Cortex of kidney (tissue), 1 donor: ENCODE measurements at places on chromosomes 13 and 19.

DNA sequence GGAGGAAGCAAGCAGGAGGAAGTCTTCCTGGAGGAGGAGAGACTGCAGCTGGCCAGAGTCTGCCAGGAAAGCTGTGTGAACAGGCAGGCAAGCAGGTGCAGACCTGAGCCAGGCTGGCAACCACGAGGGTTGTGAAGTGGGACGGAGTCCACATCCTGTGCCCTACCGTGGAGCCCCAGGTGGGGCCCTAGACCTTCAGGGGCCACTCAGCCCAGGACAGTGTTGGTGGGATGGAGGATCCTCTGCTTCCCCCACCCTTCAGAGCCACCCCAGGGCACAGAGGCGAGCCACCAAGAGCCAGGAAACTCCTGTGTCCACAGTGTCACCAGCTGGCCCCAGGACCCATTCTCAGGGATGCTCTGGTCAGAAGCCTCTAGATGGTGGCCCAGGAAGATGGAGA lies 8.4 kb upstream of the VSTM2B start:
- DNase-seq: no peak

DNA sequence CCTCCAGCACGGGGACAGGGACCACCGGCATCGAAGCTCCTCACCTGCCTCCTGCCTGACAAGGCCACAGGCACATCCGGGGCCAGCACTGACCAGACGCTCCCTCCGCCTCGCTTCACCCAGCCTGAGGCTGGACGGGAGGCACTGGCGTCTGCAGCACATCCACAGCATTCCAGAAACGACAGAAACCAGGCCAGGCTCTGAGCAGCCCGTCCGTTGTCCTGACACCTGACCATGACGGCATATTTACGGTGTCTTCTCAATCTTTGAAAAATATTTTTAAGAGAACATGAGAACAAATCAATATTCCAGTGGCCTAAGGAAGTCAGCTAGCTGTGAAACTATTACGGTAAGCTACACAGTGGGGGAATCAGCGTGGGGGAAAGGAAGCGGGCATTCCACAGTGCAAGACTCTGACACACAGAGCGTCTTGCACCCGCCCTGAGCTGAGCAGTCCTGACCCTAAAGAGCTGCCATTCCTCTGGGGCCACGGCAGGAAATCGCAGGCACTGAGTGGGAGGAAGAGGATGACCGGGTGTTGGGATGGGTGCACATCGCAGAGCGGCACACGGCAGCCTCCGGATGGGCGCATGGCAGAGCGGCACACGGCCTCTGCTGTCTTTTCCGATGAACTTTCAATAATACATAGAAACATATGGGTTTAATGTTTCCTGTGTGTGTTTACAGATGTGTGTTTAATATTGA lies 26.8 kb downstream of the RASA3 start:
- no peak for DNase-seq

- DNase-seq: no peak
Measured at GRCh38 chr13:20177049-20177831, 15.5 kb downstream of the GJB2 start.

DNA sequence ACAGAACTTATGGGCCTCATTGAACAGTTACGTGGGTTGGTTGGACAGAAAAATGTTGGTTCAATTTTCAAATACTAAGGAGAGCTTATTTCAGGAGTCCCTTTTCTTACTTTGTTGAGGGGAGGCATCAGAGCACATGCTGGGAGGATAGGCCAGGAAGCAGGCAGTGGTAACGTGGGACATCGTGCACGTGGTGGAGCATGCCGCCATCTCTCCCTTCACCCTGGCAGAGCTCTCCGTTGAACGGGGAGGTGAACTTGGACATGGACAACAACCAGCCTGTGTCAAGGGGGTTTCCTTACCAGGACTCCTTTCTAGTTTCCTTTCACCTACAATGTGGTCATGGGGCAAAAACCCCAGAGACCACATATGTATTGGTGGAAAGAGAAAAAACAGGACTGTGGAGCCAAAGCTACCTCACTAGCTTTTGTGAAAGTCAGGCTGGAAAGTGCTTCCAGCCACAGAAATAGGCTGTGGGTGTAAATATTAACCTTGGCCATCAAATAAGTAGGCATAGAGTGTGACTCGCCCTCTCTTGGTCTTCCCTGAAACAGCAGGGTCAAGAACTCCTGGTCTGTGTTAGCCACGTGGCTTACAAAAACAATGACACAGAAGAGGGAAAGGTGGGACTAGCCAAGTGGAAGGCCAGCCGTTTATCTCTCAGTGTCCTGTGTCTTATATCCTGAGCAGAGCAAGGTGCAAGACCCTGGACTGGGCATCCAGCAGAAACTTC lies 14.4 kb downstream of the MICOS13 start:
- no peak for DNase-seq

- DNase-seq: no peak
Measured at GRCh38 chr13:29595380-29596063, at the start of gene SLC7A1. Gene SLC7A1, minus strand, starts transcription at chr13:29595688. Its CDS starts 59,500 bp downstream, at chr13:29536188.

- no peak for DNase-seq
Measured at GRCh38 chr13:113618455-113618854, 33.9 kb downstream of the TFDP1 start.

DNA sequence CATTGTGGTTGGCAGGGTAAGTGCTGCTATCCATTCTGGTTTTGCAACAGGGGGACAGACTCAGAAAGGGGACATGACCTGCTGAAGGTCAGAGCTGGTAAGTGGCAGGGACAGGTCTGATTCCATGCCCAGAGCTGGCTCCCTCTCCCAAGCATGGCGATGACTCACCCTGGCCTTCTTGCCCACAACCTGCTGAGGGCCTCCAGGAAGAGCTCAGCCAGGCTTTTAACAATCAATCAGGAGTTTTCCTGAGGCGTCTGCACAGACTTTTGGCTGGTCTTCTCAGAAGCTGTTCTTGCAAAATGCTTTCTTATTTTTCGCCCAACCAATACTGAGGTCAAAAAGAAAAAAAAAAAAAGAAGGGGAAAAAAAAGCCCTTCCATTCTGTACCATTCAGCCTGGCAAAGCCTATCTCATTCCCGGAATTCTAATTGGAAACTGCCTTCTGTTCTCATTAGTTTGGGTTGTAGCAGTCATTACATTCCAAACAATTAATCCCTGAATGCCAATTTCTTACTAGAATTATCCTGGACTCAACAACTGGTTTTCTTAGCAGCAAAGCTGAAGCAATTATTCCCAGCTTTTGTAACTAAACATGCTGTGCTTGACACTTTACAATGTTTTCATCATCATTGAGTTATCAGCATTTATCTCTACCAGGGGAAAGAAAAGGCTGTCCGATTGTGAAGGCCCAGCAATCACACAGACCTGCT lies 17.7 kb downstream of the SIAH3 start:
- DNase-seq: no peak

- no peak for DNase-seq
Measured at GRCh38 chr13:98999639-98999952, 21.7 kb upstream of the DOCK9 start.

GRCh38 chr19:42327381-42327780 lies 1.9 kb downstream of the MEGF8 start:
- no peak for DNase-seq

- DNase-seq: no peak
Measured at GRCh38 chr13:106597186-106597585, 29.2 kb upstream of the ARGLU1 start.

DNA sequence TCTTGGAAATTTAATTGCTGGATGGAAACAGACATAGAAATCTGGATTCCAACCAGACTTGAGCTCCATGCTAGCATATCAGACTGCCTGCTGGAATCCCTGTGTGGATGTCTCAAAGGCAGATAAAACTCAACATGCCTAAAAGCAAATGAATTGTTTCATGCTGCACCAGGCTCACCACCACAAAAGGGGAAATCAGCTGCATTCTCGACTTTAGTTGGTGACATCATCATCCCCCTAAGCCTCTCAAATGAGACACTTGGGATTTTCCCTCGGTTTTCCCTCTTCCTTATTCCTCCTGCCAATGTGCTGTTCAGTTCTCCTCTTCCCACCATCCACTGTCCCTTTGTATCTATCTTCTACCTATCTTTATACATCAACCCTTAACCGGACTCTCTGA lies 134.3 kb downstream of the ZDHHC20 start:
- DNase-seq: no peak

- no peak for DNase-seq
Measured at GRCh38 chr13:85223883-85224656, 575.1 kb downstream of the SLITRK6 start.

DNA sequence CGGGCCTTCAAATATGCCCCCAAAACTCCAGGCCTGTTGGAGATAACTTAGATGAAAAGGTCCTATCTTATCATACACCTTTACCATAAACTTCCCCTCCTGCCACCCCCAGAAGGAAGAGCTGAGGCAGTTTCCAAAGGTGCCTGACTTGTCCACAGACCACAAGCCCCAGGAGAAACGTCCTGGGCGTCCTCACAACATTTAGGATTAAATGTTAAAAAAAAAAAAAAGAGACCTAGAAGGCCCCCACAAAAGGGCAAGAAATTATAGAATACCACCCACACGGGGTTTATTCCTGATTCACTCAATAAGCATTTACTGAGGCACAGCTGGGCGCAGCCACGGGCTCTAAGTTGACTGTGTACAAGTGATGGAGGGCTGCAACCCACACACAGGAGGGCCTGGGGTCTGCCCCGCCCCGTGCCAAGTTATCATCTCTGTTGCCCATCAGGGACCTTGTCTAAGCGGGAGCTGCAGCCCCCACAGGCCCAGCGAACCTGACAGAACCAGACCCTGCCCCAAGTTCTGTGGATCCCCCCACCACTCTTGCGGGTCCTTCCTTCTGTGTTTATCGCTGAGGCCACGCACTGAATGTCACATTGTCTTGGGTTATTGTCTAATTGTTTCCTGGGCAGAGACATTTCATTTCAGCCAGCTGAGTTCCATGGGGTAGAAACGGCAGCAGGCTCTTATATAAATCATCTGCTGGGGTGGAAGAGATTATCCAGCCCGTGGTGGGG lies 83.0 kb upstream of the TM9SF2 start:
- no peak for DNase-seq

DNA sequence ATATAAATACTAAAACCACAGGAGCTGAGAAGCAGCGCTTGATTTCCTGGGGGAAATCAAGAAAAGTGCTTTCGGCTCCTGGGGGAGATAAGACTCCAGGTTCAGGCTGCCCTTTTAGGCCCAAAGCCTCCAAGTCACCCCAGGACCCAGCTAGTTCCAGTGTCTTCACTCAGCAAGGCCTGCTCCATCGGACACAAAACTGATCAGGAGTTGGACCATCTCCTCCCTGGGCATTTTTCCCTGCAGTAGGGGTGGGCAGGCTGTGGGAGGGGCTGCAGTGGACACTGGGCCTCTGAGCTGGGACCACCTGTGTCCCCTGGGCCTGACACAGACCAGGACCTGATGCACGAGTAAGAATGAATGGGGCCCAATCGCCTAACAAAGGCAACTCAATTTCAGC lies 15.2 kb downstream of the C19orf12 start:
- DNase-seq: no peak
